ENCODE measurements at places on chromosomes 13 and 19.
A peak's percentile ranks its signal among the peaks of the same experiment; 100 is the strongest.

GRCh38 chr19:18229474-18229873 is 3.2 kb upstream of the PDE4C start:
- no peak for DNase-seq

- peak; percentile 53 for DNase-seq
These were observed 102.1 kb downstream of the ITGBL1 start for GRCh38 chr13:101554420-101555125.

GRCh38 chr13:21365574-21365973 is 93.5 kb downstream of the ZDHHC20 start:
- DNase-seq = no peak

DNA sequence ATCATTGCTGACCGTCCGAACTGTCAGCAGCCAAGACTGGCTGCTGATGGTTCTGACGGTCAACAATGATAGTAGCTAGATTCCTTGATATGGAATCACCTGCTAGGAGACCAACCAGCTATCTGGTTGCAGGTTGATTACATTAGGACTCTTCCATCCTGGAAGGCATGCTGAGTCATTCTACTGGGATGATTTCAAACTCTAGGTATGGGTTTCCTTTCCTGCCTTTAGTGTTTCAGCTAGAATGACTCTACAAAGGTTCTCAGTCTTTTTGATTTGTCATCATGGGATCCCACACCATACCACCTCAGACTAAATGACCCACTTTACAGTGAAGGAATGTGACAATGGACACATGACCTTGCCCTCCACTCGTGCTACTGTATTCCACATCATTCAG is 138.1 kb upstream of the KL start:
- peak; percentile 18 for DNase-seq

DNA sequence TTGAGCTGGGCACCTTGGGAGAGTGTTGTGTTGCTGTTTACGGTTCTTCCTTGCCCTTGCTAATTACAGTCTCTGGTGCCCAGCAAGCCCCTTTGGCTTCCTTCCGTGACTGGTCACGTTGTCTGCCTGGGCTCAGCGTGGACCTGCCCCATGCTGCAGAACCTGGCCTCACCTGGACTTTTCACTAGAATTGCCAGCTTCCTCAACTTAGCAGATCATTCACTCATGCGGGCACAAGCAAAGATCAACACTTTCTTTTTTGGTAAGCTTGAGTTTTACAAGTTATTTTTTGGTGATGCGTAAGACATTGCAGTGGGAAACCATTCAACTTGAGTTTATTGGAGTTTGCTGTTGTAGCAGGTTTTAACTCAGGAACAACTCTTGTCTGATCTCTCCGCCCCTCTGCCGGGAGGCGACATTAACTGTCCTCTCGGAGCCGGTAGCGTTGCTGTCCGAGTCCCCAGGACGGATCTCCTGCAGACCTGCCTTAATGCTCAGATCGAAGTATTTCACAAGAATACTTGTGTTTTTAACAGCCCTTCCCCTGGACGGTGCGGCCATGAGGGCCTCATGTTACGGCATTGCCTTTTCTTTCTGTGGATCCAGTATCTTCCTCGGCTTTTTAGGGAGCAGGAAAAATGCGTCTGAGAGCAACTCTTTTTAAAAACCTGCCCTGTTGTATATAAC is 15.7 kb upstream of the TEX29 start:
- DNase-seq = no peak

- no peak for DNase-seq
These were observed 26.3 kb upstream of the UQCRFS1 start for GRCh38 chr19:29239213-29239776.

GRCh38 chr13:50197705-50198104 is 182.5 kb downstream of the KCNRG start:
- peak; percentile 28 for DNase-seq

- no peak for DNase-seq
These were observed 32.1 kb downstream of the CYP2B6 start for GRCh38 chr19:41023193-41023592.

DNA sequence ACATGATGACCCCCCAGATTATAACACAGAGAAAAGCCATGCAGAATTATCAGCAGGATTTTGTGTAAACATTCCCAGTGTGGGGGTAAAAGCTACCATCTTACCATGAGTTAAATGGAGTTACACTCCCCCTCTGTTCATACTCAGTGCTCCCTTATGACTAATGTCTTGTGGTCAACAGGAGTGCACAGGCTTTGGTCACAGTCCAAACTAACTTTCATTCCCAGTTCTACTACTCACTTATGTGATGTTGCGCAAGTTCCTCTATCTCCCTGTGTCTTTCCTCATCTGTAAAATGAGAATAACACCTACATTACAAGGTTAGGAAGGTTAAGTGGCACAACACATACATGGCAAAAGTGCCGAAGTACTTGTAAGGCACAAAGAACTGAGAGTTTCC is 277.9 kb downstream of the RBM26 start:
- peak; percentile 21 for DNase-seq

GRCh38 chr13:75796825-75797224 is 160.7 kb downstream of the LMO7 start:
- no peak for DNase-seq

DNA sequence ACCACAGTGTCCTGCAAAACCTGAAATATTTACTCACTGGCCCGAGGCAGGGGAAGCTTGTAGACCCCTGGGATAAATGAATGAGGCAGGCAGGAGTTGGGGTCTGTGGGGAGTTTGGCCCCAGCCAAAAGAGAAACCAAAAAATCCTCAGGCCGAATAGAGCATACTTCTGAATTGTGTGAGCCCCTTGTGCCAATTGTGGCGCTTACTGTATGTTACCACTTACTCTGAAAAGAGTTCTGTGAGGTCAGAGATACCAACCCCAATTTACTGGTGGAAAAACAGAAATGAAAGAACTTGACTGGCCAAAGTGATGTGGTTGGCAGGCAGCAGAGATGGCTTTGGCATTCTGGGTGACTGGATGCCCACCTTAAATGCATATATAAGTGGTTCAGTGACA is 6.9 kb downstream of the CARM1 start:
- DNase-seq = no peak

GRCh38 chr13:50248516-50249143 is 233.4 kb downstream of the KCNRG start:
- DNase-seq = no peak

DNA sequence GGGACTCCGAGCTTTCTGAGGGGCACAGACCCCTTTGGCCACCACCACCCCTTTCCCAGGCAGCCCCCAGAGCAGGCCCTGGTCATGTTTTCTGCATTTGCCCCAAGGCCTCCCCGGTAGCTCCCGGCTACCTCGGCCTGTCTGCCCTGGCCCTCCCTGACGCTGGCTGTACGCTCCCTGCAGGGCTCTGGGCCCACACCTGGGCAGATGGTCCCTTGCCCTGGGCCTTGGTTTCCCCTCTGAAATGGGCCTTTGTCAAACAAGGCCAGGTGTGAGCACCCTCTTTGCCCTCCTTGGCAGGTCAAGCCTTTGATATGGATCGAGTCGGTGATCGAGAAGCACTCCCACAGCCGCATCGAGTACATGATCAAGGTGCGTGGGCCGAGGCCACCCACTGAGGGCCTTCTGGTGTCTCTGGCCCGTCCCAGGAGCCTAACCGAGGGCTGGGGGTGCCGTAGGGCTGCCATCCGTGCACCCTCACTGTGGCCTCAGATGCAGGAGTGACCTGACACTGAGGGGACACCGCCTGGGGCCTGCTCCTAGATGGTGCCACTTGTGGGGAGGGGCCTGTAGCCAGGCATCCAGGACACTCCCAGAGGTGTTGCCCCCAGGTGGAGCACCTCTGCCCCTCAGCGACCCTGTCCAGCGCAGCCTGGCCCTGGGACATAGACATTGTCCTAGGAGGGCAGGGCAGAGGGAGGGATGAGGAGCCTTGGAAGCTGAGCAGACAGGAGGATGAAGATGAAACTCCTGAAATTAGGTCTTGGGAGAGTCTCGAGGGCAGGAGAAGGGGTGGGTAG is 30.3 kb downstream of the AP1M1 start:
- no peak for DNase-seq

GRCh38 chr19:35268536-35269437 is at the start of gene USF2:
Gene USF2, plus strand, starts transcription at chr19:35268962. Its CDS starts 140 bp downstream, at chr19:35269102.
- DNase-seq = peak; percentile 72

- DNase-seq = no peak
These were observed 6.9 kb downstream of the TTYH1 start for GRCh38 chr19:54422136-54422535.

GRCh38 chr19:55795021-55795420 is 26.1 kb downstream of the RFPL4AL1 start:
- DNase-seq = no peak

DNA sequence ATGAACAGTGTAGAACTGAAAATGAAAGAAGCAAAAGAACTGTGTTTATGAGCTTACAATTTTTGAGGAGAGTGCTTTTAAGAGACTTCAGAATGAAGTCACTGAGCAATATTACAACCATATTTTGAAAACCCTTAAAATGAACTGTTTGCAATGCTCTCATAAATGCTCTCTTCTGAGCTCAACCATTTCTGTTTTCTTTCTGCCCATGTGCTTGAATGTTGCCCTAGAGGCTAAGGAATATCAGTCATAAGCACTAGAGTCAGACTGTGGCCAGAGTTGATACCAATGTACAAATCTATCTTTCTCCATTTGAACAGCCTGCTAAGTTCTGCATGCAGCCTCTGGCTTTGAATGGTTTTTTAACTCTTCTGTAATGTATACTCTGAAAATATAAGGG is 1092.8 kb downstream of the PCDH9 start:
- DNase-seq = no peak

DNA sequence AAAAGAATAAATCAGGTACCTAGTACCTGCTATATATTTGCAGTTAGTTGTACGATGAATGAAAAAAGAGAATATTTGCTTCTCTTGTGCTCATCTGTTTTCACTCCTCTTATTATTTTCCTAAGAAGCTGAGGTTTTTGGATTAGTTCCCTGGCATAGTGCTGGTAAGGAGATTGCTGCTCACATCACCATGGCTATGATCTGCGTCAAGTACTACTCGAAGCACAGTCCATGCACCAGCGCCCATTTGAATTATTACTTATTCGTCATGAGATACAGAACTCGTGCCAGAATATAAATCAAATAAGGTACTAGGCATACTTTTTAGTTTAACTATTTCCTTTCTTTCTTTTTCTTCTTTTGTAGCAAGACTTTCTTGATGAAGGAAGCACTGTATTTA is 7.1 kb downstream of the SERTM1 start:
- DNase-seq = no peak

- DNase-seq = peak; percentile 63
These were observed 69.8 kb downstream of the KCNRG start for GRCh38 chr13:50085063-50085462.

DNA sequence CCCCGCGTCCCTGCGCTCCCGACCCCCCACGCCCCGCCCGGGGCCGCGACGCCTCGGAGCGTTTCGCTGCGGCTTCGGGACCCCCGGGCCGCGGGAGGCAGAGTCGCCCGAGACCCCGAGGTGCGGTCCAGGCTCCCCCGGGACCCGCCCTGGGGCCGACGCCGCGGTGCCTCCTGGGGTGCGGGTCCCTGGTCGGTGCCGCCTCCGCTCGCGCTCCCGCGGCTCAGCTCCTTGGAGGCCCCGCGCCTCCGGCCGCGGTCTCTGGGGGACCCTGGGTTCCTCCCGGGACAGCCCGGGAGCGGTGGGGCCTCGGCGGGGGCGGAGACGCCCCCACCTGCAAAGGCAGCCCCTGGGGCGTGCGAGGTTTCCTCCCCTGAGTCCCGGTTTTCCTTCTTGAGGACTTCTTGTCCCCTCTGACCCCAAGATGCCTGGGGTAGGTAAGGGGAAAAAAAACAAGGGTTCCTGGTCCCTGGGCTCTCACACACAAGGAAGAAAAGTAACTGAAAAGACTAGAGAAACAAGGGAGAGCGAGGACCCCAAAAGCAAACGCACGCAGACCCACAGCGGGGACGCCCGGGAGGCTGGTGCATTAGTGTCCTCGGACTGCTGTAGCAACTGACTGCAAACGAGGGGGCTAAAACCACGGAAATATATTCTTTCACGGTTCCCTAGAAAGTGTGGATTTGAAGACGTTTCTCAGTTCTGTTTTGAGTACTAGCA is 740 bp downstream of the ZNF555 start:
- DNase-seq = no peak

DNA sequence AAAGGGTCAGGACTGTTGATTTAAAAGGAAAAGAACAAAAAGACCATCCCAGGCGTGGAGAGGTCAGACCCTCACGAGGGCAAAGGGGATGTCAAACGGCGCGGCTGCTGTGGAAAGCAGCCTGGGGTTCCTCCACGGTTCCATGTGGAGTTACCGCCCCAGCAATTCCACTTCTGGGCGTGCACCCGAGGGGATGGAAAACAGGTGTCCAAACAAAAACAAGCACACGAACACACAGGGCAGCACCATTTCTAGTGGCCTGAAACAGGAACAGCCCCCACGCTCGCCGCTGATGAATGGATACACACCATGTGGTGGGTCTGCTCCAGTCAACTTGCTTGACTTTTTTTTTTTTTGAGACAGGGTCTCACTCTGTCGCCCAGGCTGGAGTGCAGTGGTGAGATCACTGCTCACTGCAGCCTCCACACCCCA is 11.2 kb downstream of the AP3D1 start:
- DNase-seq = no peak

- no peak for DNase-seq
These were observed 126.4 kb upstream of the FRY start for GRCh38 chr13:31904941-31905824.

DNA sequence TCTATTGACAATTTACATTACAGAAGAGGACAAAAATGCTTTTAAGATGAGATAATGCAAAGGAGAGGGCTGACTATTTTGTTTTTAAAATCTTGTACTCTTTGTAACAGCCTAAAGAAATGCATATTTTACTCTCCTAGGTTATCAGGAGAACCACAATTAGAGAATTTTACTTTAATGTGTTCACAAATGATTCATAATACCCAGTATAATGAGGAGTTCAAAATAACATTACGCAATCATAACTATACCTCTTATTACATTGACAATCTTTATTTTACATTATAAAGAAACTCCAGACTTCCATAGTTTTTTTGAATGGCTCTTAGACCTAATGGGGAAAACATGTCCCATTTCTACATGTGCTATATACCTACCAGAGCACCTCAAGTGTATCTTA is 1089.7 kb downstream of the PCDH17 start:
- no peak for DNase-seq

GRCh38 chr13:29816715-29817114 is 33.7 kb downstream of the UBL3 start:
- DNase-seq = no peak

Measured in fibroblast of skin of right quadriceps (primary cell).